ENCODE measurements at places on chromosomes 16 and 17.

DNA sequence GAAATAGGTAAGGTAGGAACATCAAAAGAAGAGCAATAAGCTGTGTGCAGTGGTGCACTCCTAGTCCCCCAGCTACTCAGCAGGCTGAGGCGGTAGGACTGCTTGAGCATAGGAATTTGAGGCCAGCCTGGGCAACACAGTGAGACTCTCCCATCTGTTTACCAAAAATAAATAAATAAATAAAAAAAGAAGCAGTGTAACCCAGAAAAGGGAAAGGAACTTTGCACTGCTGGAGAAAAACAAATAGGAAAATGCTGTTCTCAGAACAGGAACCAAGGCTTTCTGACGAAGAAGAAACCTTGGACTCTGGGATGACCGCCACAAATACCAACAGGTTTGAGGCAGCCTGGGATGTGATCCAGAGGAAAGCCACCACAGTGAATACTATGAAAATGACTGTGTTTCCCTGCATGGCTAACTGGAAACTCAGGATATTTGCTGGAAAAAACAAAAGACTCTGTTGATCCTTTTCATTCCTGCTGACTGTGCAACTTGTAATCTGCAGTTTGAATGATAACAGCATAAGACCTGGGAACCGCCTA is 41.2 kb downstream of the TTC19 start:
- DNase-seq: no peak

GRCh38 chr17:79232957-79233356 is 158.3 kb downstream of the ENGASE start:
- no peak for DNase-seq

GRCh38 chr16:77786186-77786847 is 2.0 kb upstream of the VAT1L start:
- no peak for DNase-seq

DNA sequence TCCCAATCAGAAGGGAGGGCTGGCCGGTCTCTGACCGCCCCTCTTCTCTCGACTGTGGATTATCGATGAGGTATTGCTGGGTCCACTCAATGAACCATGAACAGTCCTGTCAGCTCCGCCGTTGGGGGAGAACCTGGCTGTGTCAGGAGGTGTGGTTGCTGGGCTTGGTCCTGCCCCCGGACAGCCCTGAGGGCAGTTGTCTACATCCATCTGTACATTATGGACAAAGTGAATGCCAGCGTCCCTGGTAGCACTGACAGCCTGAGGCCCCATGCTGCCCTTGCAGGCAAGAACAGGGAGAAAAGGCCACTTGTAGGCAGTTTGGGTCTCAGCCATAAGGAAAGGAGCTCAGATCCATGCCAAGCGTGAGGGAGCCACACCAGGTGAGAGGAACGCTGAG is 38.9 kb downstream of the ST3GAL2 start:
- DNase-seq: no peak

GRCh38 chr17:21017861-21018260 is 24.9 kb downstream of the USP22 start:
- DNase-seq: no peak

DNA sequence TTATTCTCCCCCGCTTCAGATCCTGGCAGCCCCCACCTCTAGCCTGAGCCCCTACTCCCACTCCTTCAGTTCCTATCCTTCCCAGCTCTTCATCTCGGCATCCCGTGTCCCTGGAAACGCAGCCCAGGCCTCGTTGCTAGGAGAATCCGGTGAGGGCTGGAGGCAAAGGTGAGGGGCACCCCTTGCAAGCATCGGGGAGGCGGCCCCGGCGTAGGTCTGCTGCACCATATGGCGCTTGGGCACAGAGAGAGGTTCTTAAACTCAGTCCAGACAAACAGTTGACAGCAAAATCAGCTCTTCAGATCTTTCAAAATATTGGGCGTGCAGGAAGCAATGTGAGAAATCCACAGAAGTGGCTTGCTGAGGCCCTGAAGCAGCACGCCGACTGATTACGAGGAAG is 15.0 kb downstream of the SLC38A8 start:
- no peak for DNase-seq

GRCh38 chr17:5881849-5882248 is 188.3 kb upstream of the WSCD1 start:
- no peak for DNase-seq

DNA sequence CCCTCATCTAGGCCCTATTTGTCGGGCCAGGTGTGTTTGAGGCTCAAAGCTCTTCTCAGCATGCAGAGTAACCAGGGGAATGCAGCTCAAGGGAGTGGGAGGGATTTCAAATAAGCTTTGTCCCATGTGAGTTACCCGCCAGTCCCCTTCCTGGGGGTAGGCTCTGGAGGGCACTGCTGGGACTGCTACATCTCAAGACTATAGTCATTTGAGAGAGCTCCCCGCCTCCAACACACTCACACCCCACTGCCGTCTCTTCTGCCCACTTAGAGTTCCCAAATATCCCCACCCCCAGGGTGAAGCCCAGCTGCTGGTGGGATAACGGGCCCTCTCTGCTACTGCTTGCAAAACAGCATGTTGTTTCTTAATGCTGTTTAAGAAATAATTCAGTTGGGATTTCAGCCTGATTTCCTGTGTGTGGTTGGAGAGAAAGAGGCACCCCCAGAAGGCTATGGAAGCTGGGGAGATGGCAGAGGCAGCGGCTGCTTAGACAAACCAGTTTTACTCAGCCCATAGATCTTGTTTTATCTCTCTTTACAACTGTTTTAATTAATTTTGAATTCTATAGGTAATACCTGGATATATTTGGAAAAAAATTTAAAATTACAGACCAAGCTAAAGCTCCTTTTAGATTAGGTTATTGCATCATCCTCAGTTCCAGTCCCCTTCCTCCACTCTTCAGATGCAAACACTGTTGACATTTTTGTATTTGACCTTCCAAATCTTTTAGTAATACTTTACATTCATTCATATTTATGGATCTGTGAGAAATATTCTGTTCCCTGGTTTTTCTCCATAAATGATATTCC is 4.1 kb upstream of the MPO start:
- no peak for DNase-seq

GRCh38 chr17:79812353-79813258 is 15.7 kb upstream of the CBX8 start:
- no peak for DNase-seq

GRCh38 chr16:83802135-83802534 is 5.6 kb upstream of the HSBP1 start:
- DNase-seq: no peak

Measured in activated CD4-positive, alpha-beta T cell treated with anti-CD3 and anti-CD28 coated beads for 24 hours (primary cell).